Thyroid gland (tissue), 4 donors: ENCODE measurements at places on chromosomes 5 and 9.

- no peak for DNase-seq
Observed at GRCh38 chr9:99873943-99874584, 32.4 kb upstream of the STX17 start.

DNA sequence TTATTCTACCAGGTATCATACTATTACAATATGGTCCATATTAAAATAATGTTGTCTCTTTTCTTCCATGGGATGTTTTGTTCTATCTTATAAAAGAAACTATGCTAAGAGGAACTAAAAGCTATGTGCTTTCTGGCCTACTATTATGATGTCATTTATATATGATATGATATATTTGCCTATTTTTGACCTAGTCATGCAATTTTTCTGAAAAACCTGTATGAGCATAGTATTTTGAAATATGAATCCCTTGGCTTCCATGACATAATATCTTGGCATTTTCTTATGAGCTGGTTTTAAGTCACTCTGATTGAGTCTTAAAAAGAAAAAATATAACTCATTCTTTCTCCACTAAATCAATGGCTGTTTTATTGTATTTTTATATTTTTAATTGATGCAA is 60.7 kb downstream of the MAN2A1 start:
- no peak for DNase-seq

DNA sequence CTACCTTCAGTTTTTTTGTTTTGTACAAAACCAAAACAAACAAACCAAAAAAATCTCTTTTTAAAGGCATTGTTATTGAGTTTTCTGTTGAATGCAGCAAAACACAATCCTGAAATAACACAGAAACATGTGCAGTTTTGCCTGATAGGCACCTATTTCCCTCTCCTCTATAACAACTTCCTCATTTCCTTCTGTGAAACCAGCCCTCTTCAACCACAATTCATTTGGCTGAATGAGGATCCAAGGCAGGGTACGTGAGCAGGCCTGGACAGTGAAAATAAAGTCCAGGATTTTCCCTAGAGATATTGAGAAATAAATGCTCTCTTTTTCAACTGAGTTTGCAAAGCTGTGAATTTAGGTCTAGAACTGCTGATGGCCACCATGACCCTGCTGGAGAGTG is 134.8 kb upstream of the LARP1 start:
- DNase-seq: no peak

GRCh38 chr5:159211729-159212174 is 2.4 kb upstream of the RNF145 start:
- DNase-seq: peak; percentile 30

- DNase-seq: peak; percentile 66
Observed at GRCh38 chr5:41835645-41836044, 34.6 kb downstream of the OXCT1 start.

GRCh38 chr9:1400983-1401382 is 350.8 kb downstream of the DMRT2 start:
- no peak for DNase-seq

- no peak for DNase-seq
Observed at GRCh38 chr9:19999491-20000057, 210.7 kb upstream of the SLC24A2 start.

DNA sequence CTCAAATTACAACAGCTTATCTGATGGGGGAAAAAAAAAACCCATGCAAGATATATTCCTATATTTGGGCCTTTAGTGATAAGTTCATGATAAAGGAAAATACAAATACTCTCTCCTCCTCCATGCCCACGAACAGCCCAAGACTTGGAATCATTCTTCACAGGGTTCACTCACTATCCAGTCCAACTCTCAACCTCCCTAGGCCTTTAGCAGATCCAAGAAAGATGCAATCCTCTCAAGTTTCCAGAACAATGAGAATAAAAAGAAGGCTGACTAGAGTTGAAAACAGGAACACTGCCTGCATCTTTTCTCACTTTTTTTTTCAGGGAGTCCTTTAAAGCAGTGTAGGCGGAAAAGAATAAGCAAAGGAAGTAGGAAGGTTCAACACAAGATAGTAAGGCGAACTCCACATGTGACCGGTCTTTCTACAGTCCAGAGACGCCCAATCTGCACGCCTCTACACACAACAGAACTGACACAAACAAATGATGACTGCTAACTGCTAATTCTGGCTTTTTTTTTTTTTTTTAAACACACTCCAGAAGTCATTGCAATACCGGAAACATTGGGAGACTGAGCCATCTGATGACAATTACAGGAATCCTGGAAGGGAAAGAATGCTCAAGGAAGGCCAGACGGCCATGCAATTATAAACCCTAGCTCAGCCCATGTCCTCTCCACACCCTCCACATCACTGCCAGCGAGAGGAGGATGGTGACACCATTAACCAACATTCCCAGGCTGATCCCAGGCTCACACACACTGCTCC is 75.4 kb downstream of the BNC2 start:
- DNase-seq: no peak

DNA sequence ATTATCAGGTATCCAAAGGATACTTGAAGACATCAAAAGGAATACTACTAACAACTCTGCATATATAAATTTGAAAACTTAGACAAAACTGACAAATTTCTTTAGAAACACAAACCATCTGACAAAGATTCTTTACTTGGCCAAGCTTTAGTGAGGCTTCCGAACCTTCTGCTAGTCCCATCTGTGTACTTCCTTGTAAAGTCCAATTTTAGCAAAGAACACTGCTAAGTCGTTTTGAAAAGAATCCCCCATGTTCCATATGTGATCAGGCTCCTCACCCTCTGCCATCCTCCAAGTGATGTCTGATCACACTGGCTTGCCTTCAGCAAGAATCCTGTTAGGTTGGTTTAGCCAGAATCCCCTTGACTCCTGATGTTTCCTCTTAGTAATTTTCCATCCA is 150.0 kb upstream of the ACO1 start:
- DNase-seq: no peak

GRCh38 chr9:135117281-135117680 is 29.8 kb downstream of the OLFM1 start:
- no peak for DNase-seq

GRCh38 chr9:94767331-94768072 is 41.0 kb downstream of the AOPEP start:
- no peak for DNase-seq

GRCh38 chr5:159768243-159768642 is 148.0 kb upstream of the ADRA1B start:
- DNase-seq: no peak

GRCh38 chr9:35515766-35516165 is 25.9 kb downstream of the RUSC2 start:
- no peak for DNase-seq

- no peak for DNase-seq
Observed at GRCh38 chr5:83220331-83220730, 143.0 kb downstream of the XRCC4 start.

DNA sequence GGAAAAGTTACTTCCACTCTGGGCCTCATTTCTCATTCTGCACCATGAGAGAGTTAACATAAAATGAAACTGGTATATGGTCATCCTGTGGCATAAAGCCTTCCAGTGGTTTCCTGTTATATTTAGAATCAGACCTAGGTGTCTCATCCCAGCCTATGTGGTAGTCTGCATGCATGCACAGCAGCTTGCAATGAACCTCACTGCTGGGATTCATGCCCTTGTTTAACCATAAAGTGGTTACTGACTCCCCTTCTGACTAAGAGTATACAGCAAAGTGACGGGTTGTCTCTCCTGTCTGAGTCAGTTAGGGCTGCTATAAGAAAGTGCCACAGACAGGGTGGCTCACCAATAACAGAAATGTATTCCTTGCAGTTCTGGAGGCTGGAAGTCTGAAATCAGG is 14.7 kb upstream of the TDRD7 start:
- DNase-seq: no peak

DNA sequence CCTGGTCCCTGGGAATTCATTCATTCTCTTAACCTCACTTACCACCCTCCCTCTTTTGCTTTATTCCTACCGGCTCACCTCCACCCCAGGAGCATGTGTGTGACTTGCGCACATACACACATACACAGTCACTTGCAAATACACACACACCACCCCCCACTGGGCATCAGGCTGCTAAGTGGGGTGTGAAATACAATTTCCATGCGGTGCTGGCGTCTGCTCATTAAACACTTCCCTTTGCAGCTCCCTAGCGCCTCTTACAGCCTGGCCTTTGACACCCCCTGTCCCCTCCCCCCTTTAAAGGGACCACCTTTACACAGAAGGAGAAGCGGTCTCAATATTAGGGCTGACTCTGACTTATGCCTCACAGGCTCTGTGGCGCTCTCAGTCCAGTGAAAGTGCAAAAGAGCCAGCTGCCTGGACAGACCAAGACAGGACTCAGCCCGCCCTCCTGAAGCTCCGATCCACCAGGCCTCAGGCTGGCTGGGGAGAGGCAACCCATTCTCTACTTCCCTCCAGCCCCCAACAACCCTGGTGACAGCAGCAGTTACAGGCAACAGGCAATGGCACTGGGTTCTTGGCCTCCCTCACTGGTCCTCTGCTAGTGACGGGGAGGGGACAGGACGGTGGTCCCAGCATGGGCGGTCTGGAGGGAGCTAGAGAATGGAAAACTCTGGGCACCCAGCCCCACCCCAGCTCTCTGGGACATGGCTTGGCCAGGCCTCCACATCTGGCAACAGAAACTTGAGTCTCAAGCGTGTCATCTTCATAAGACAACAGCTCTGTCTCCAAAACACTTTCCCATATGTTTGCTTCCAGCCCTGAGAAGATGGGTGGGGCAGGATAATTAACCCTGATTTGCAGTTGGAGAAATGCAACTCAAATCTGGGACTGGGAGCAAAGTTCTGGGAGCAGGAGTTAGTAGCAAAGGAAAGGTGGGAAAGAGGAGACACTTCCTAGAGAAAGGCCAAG is 12.0 kb downstream of the ENHO start:
- no peak for DNase-seq

DNA sequence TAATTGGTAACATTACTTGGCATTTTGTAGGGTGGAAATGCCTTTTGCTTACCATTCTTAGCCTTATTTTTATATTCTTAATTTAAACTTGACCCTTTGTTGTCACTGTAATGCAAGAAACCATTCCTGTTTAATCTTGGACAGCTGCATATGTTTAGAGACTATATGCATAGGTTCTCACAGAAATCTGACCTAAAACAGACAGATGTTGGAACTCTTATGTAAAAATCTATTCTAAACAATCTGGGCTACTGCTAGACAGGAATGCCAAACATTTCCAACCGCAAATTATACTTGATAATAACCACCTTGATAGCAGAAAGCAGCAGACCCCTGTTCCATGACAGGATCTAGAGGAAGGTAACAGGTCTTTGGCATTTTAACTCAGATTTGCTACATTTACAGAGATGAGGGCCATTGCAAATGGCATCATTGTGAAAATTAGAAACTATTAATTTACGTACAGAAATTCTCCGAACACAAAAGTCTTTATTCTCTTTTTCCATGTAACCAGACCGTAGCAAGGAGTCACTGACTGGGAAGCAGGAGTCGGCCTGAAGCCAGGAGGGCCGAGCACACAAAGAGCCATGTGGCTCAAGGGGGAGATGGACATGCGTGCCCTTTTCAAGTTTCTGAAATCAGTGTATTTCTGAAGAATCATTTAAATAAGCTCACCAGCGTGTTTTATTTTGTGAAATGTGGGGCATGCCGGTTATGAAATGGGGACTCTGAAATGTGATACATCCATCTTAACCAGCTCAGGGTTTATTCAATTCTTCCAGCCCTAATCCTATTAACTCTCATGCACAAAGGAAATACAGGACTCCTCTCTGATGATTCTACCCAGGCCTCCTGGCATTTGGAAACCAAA is 139.3 kb downstream of the AOPEP start:
- no peak for DNase-seq

DNA sequence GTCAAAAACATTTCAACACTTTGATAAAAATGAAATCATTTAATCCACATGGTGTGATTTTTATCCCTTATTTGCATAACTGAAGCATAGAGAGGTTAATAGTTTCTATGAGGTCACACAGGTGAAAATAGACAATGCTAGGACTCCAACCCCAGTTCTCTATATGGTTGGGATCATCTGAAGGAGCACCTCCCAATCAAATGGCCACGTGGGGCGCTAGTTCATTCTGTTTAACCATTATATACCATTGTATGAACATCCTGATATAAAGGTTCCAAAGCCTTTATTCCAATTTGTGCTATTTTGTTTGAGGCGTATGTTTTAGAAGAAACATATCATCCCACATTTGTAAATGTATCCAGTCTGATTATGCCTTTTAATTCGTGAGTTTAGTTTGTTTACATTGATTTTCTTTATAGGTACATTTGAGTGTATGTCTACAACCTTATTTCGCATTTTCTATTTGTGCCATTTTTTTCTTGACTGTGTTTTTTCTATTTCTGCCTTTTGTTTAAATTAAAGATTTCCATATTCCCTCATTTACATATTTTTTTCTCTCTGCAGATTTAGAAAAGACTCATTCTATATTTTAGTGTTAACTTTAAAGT is 1092.0 kb downstream of the MAT2B start:
- DNase-seq: peak; percentile 4

DNA sequence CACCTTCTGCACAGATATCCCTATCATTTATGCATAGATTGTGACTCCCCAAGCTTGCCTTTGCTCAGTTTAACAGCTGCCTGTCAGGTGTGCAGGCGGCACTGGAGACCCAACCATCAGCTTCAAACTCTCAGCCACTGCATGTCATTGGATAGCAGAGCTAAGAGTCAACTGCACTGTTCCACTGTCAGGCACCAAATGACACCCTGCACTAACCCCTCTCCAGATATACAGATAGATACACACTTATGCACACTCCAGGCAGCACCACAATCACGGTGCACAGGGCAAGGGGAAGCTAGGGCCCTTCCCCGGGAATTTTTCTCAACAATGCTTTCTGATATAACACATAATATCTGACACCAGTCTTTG is 142.3 kb downstream of the BNC2 start:
- peak; percentile 13 for DNase-seq
